ENCODE measurements at places on chromosomes 7 and 10.
A peak's percentile ranks its signal among the peaks of the same experiment; 100 is the strongest.

DNA sequence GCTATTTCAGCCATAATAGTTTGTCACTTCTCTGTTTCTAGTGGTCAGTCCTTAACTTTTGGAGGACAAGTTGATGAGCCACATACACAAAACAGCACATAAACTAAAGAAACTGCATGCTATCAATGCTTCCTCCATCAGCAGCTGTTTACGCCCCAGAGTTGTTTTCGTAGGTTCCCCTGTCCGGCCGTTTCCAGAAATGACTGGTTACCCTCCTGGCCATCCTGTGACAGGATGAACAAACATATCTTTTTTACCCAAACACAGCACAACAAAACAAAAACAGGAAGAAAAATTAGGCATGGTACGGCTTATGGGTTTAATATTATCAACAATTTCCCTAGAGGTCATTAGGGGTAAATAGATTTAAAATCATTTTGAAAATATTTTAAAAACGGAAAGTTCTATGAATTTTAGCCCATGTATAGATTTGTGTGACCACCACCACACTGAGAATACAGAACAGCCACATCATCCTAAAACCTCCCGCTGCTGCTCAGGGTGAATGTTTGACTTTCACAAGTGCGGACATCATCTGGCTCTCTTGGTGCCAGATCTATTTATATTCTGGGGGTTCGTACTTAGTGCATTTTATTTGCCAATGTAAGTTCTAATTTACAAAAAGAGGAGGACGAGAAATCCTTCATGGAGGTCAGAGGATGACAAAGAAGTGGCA, 74.8 kb downstream of the HIPK2 start:
- DNase-seq, result no peak

DNA sequence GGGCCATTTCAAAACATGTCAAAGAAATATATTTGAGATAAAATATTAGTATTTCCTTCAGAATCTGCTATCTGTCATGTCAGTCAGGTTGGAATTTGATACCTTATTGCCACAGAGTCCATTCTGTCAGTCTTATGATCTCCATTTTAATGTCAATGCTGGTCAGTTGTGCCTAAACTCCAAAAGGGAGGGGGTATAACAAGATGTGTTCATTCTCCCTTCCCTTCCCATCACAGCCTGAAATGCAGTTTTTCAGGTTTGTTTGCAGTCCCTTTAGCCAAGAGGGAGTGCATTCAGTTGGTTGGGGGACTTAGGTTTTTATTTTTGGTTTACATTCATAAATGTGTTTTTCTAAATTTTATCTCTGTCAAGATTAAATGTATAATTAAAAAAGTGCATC, 59.8 kb upstream of the INHBA start:
- DNase-seq, result no peak

DNA sequence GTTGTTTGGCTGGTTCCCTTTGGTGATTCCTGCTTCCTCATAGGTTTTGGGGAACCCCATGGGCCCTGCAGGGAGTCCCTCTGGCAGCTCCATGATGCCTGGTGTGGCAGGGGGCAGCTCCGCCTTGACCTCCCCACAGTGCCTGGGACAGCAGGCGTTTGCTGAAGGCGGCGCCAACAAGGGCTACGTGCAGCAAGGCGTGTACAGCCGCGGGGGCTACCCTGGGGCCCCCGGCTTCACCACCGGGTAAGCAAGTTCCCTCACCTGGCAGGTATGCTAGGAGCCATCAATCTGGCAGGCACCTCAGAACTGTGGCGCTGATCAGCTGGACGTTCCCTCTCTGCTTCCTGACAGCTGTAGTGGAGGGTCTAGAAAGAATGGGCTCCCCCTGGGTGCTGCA, 8.3 kb downstream of the ZMIZ2 start:
- DNase-seq, result no peak

- DNase-seq, result no peak
Observed at GRCh38 chr7:152556013-152556755, 119.8 kb downstream of the XRCC2 start.

GRCh38 chr7:51569176-51569575, 252.6 kb upstream of the COBL start:
- no peak for DNase-seq

- no peak for DNase-seq
Observed at GRCh38 chr7:64614812-64615211, 51.1 kb upstream of the ZNF107 start.

GRCh38 chr10:97204826-97205679, 19.3 kb upstream of the SLIT1 start:
- no peak for DNase-seq

GRCh38 chr10:15167411-15168290, 842 bp downstream of the NMT2 start:
- DNase-seq, result peak; percentile 16

DNA sequence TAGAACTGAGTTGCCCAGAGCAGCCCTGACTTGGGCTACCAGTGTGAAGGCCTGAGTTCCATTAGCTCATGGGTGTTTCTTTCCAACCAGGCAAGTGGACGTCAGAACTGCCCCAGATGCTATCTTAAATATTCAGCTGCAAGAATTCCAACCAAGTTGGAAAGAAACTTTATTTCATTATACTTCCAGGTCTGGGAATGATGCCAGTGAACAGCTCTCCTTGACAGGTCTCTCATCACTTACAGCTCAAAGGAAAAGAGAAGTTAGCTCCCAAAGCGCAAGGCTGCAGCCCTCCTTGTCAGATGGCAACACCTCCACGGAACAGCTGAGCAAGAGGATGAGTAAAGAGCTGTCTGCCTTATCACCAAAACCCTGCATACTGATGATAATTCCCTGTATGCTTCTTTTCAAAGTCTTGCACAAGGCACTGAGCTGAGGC, 255.5 kb upstream of the AOAH start:
- DNase-seq, result no peak

GRCh38 chr7:133510326-133511055, 257.6 kb downstream of the EXOC4 start:
- DNase-seq, result no peak

DNA sequence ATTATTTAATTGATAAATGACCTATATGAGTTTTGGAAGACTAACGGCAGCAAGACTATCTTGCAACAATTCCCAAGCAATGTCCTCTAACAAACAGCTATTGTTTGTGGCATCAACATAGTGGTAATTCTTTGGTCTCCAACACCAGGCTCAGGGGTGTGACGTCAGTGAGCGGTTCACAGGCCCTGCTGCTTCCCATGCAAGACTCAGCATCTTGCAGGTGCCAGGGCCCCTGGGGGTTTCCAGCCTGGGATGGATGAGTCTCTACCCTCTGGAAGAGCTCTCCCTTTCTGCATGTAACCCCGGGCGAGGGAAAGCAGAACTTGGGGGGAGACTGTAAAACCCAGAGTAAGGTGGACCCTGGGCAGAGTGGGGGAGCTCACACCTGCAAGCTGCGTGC, 164.7 kb downstream of the ACTR3B start:
- no peak for DNase-seq

- no peak for DNase-seq
Observed at GRCh38 chr10:1400101-1401070, 336.9 kb downstream of the ADARB2 start.

DNA sequence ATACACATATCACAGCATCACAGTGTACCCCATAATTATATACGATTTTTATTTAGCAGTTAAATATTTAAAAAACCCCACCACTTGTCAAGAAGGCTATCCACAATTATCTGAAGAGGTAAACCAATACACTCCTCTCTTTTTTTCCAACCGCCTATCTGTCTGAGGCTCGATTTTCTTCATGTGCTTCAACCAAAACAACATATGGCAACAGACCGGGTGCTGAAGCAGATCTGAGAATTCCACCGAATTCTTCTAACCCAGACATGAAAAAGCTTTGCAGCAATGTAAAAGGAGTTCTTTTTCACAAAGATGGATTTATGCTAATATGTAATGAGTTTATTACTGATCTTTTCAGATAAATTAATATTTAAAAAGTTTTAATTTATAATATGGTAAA, 132.4 kb upstream of the RHEB start:
- no peak for DNase-seq

DNA sequence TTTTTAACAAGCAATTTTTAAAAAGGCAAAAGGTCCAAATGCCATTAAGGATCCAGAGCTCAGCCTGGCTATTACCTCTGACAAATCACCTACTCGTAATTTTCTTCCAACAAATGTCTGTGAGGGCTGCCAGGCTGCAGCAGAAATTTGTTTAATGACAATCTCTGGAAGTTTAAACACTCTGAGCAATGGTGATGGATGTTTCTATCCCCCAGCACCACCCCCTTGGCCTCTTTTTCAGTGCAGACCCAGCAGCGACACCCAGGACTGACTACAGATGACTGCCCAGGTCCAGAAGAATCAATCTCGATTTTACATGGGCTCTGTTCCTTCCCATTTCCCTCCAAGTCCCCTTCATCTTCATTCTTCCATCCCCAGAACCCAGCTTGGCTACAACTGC, 201.4 kb upstream of the AOAH start:
- no peak for DNase-seq

GRCh38 chr7:56092789-56093531, at the start of gene PHKG1:
Gene PHKG1, minus strand, starts transcription at chr7:56092952. Its CDS starts 4,011 bp downstream, at chr7:56088941.
- no peak for DNase-seq

DNA sequence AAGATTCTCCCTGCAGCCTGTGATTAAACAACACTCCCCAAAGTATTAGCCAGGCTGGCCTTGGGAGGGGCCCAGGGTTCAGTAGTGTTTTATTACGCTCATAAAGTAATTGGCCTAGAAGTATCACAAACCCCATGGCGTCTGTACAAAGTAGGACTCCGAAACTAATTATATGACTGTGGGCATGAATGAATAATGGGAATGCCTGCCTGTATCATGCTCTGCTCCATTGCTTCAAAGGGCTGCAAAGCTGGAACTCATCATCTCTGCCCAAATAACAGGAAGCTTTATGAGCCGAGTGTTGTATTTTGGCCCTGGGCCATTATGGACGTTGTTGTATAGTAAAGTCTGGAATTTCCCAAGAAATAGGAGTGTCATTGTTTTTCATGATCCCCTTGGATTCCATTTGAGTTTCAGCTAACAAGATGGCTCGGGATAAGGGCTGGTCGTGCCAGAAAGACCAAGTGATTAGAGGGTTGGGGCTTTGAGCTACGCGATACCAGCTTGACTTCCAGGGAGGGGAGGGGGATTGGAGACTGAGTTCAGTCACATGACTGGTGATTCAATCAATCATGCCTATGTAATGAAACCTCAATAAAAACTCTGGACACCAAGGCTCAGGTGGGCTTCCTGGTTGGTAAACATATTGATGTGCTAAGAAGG, 65.3 kb upstream of the NPTX2 start:
- no peak for DNase-seq

DNA sequence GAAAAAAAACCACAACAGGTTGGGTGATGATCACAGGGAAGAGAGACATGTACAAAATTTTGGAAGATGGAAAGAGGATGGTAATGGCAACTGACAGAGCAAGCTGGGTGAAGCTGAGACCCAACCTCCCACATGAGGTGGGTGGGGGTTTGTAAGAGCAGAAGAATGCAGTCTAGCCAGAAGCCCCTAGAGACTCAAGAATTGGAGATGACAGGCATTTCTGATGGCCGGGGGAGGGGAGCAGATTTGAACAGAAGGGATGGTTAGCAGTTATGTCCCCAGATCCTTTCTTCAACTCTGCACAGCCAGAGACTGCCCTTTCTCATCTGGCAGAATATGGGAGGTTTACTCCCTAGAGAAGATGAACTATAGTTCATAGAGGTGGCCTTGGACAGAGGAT, 208.0 kb downstream of the GALNT17 start:
- DNase-seq, result no peak

- DNase-seq, result no peak
Observed at GRCh38 chr10:105734479-105734878, 1093.4 kb downstream of the SORCS3 start.

- no peak for DNase-seq
Observed at GRCh38 chr10:63699785-63700613, 178.8 kb downstream of the REEP3 start.

DNA sequence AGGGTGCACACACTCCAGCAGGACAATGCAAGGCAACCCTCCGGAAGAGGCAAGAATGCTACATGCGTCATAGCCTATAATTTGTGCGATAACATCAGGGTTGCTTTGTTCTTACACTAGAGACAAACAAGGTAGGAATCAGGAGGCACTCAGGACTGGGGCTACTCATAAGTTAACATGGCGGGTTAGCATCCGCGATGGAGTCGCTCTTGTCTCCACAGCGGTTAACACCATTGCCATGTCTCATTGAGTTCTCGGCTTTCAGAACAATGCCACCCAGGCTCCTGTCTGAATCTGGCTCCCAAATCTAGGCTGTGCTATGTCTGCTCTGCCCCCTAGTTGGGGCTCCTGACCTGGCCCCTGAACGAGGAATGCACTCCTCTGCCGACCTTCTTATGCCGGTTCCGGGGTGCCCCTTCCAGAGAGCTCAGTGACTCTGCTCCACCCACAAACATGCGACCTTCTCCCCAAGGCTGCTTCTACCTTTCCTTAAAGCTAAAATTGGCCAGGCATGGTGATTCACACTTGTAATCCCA, 24.9 kb upstream of the SLF2 start:
- DNase-seq, result no peak

DNA sequence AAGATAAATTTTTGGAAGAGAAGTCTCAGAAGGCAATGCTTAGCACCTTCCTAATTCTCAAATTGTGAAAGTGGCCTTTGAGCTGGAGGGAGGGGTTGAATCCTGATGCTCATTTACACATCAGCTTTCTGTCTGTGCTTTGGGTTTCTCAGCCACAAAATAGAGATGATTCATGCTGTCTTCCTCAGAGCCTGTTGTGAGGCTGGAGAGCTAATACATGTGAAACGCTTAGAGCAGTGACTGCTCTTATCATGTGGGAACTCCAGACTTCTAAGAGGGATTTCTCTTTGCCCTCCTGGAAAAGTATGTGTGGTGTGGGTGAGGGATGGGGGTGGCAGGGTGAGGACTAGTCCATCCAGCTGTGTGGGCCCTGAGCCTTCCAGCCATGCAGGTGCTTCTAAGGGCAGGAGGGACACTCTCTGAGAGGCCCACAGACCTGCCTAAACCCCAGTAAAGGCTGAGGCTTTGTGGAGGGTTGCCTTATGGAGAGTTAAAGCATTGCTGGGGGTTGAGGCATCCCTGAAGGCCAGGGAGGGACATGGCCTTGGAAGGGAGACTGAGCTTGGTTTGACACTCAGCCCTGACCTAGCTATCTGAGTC, 4.8 kb upstream of the EVX1 start:
- DNase-seq, result no peak

- DNase-seq, result no peak
Observed at GRCh38 chr10:21831986-21832820, 171.3 kb downstream of the DNAJC1 start.

GRCh38 chr10:124179308-124180043, 86.1 kb upstream of the CHST15 start:
- no peak for DNase-seq

DNA sequence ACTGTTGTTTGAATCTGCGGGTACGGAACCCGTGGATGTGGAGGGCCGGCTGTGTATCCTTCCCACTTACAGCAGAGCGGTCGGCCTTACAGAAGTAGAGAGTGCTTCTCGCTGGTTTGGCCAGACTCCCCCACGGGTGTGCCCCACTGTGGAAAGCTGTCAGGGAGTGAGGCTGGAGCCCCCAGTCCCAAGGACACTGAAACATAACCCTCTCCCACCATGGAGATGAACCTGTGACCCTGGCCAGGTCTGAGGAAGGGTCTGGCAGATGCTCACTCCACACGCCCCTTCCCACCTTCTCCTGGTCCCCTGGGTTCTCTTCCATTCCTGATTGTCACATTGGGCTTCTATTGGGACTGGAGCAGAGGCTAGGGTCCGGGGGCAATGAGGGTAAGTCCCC, 39.6 kb downstream of the TSPAN15 start:
- no peak for DNase-seq

All from stimulated activated CD4-positive, alpha-beta T cell treated with anti-CD3 and anti-CD28 coated beads, Interleukin-15, amount 100 ng/mL, for 1 hour (primary cell).